ENCODE measurements at places on chromosomes 12 and 14.

- DNase-seq: no peak
These were observed 269.1 kb upstream of the SFSWAP start for GRCh38 chr12:131441638-131442336.

DNA sequence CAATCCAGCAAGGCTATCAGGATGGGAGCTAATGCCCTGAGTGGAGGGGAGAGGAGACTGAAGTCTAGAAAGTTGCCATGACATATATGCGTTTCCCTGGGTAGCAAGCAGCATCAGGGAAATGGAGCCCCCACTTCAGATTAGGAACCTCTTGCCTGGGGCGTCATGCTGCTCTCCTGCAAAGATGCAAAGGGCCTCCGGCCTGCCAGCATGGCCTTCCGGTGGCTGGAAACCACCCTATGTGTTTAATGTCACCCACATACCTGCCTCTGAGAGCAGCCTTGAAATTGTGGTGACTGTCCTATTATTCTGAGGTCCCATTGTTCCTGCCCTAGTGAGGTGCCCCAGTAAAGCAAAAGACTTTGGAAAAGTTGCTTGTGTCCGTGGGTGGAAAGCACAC is 10.0 kb upstream of the IFI27L2 start:
- no peak for DNase-seq

DNA sequence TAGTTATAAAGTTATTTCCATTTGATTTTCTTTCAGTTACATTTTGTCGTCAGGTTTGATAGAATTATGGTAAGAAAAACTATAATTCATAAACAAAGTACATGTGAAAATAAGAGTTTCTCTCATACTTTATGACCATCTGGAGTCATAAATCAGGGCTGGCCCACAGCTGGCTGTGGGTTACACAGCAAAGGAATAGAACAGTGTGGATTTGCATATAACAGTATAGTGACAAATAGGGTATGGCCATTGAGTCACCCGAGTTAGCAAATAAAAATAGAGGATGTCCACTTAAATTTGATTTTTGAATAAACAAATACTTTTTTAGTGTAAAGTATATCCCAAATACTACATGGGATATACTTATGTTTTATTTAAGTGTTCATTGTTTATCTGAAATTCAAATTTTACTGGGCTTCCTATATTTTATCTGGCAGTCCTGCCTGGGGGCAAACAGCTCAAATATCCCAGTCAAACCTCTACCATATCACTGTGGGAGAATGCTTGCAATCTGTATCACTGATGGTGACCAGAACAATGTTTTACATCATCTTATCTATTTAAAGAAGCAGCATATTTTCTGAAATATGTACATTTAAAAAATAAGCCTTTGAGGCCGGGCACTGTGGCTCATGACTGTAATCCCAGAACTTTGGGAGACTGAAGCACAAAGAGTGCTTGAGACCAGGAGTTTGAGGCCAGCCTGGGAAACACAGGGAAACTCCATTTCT is 65.5 kb downstream of the KSR2 start:
- no peak for DNase-seq

DNA sequence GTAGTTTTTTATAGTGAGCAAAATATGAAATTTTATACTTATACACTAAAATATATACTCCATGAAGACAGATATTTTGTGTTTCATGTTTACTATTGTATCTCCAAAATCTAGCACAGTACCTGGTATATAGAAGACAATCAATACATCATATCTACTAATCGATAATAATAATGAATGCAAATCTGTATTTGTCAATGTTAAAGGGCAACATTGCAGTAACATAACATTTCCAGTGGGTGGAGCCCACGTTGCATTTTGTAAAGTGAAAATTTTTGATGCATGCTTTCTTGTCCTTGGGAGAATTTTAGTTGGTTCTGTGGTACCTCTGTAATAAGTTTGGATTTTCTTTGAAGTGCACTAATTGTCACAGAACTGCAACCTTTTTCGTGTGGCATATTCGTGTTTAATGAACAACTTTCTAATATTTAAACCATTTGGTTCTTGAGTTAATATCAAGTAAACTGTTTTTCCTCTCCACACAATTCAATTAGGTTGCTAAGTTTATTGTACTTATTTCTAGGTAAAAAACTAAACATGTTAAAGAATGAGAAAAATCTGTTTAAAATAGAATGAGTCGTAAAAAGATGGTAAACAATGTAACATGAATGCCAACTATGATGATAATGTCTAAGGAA is 47.4 kb downstream of the AVPR1A start:
- DNase-seq: peak; percentile 3

DNA sequence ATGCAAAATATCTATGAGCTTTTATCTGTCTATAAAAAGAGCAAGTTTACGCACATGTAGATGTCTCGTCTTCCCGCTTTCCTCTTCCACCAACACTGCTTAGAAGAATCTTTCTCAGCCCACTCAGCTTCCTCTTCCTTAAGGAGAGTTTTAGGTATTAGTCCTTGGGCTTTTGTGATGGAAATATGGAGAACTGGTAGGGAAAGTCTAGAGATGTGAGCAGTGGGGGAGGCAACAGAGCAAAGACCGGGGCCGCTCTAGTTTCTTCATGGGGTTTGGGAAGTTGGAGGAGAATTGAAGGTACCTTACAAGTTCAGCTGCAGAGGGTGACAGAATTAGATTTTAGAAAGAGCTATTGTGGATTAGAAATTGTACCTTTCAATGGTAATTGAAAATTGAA is 56.3 kb upstream of the CPNE8 start:
- no peak for DNase-seq

DNA sequence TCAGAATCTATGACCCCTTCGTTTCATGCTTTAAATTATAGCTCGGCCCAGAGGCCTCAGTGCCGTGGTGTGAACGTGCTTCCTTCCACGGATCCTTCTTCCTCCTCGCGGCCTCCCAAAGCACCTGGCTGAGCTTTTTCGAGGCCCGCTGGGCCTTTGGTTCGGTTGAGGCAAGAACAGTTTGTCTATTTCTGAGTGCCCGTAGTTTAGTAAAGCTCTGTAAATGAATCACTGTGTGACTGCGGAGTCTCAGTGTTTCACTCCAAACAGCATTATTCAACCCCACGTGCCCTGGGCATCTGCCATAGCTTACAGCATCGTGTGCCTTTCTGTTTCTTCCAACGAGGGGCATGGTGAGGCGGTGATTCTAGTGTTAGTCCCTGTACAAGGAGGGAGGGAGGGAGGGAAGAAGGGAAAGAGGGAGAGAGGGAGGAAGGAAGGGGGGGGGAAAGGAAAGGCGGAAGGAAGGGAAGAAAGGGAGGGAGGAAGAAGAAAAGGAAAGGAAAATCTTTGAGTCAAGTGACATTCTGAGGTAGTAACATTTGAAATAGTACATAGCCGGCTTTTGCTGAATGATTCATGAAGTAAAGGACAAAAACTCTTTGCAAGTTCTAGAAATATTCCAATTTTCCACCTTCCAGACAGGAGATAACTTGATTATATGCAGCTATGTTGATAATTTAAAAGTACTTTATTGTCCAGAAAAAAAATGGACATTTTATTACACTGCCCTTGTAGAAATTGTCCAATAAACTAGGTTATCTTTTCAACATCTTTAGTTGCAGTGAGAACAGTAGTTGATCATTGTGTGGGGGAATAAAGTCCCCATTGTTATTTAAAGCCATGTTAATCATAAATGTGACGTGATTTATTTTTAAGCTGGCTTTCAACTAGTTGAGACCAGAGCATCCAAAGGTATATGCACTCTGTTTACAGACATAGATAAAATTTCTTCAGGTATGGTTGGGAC is 1.2 kb upstream of the TRIM9 start:
- DNase-seq: no peak

DNA sequence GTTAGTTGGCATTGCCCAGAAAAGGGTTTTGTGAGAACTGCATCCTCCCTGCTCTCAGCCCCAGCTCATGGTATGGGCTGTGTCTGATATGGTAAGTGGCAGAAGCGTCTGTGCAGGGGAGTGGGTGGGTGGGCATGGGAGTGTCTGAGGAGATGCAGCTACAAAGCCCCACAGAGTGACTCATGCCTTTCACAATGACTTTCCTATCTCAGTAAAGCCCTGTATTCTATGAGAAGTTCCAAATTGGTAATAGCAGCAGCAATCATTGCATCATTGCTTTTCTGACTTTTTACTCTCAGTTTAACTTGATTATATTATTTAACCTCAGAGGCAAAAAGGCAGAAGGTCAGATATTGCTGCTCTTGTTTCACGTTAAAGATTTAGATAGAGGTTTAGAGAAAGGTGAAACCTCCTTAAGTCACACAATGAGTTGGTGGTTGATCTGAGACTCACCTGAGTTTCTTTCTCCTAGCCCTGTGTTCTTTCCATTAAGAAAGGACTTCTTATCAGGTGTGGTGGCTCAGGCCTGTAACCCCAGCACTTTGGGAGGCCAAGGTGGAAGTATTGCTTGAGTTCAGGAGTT is 171.7 kb downstream of the SLC5A8 start:
- DNase-seq: no peak

DNA sequence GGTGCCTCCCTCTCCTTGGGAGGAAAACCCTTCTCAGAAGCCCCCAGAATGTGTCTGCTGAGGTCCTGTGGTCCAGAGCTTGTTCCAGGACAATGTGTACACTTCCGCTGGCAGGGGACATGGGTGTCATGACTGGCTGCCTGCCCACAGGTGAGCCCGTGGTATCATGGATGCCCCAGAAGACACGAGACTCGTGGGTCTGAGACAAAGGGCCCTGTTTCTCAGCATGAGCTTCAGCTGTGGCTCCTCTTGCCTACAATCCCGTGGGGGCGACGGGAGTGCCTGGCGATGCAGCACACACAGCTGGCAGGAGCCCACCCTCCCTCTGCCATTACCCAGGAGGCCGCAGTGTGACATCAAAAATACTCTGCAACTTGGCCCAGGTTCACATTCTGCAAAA is 7.0 kb downstream of the TMEM121 start:
- DNase-seq: no peak

- no peak for DNase-seq
These were observed 189.6 kb downstream of the DUSP6 start for GRCh38 chr12:89162589-89163261.

DNA sequence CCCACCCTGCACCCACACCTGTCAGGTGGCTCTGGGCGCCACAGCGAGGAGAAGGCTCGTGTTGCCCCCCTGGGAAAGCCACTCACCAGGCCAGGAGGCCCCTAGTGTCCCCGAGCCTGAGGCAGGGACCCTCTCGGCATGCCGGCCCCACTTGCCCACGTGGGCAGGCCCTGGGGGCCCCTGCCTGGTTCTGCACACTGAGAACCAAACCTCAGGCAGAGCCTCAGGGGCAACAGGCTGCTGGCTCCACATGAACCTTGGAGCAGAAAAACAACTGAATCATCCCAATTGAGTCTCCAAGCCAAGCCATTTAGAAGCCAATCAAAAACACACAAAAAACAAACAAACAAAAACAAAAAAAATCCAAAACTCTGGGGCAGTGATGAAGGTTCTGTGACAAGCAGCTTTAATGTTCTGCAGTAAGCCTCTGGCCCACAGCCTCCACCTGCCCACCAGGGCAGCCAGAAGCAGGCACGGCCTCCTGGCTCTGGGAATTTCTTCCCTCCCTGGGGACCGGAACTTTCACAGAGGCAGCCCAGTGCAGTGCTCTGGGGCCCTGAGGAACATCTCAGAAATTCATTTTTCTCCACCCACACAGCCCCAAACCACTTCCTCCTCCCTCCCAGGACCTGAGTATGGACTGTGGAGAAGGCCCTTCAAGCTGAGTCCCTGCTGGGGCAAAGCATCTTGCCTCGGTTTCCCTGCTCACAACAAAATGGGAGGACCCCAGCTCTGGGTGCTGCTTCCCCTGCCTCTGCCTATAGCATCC is 90.2 kb downstream of the CHGA start:
- no peak for DNase-seq

DNA sequence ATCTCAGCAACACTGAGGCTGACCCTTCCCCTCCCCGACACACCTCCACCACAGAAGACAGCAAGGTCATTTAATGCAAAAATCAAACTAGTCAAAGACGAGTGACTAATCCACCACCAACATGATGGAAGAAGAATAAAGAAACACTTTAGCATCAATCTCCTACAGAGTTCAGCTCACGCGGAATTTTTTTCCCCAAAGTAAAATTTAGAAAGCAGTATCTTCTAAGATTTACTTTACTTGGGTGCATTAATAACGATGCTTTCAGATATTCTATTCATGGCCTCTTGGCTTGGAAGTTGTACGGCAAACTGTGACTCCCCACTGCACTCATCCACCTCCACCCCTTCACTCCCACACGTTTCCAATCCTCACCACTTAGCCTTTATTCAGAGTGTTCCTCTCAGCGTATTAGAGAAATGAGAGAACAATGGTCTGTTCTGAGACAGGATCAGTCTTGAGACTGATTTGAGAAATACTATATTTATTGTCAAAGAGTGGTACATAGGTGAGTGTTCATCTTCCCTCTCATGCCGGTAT is 1.9 kb downstream of the EGLN3 start:
- no peak for DNase-seq

- DNase-seq: no peak
These were observed 43.4 kb downstream of the SH2B3 start for GRCh38 chr12:111448846-111449790.

DNA sequence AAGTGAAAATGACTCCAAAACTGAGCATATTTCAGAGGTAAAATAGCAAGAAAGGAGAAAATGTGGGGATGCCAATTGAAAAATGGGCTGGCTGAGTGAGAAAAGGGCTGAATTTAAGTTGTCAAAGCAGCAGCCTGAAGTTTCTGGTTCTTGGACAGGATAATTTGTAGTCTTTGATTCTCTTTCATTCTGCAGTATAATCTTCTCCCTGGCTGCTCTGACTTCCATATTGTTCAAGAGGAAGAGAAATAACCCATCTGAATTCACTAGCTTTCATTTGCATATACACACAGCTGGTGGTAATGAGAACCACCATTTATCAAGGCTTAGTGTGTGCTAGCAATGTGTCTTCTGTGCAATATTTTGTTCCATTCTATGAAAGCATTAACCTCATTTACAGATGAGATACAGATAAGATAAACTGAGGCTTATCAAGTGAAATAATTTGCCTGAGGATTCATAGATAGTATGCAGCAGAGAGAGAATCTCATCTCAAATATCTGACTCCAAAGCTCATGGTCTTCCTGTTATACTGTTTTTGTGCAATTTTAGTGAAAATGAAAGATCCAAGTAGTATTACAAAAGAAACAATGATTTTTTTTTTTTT is 184.2 kb downstream of the TMTC2 start:
- DNase-seq: no peak

DNA sequence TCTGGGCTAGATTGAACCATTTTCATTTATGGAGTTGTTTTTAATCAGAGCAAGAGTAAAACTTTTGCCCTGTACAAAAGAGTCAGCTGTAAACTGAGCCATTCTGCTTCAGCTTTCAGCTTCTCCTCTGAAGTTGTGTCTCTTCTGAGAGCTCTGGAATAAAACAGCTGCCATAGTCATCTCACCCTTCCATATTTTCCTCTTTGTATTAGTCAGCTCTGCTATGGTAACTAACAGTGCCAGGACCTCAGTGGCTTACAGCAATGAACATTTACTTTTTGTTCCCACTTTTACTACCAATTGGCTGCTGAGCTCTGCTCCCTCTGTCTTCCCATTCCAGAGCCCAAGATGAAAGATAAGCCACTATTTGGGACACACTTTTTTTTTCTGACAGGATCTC is 178.5 kb downstream of the DAD1 start:
- no peak for DNase-seq

GRCh38 chr14:101862177-101862576 is 100.7 kb downstream of the PPP2R5C start:
- no peak for DNase-seq

- DNase-seq: no peak
These were observed 16.4 kb downstream of the BAG5 start for GRCh38 chr14:103545915-103546651.

Measured in CD4-positive, alpha-beta T cell (primary cell).